ENCODE measurements at places on chromosomes 11 and 22. TPM values are rescaled to one million over a fixed set of nuclear protein-coding genes. Genes with fewer than 3 reads are reported as not detected.
A peak's percentile ranks its signal among the peaks of the same experiment; 100 is the strongest.

DNA sequence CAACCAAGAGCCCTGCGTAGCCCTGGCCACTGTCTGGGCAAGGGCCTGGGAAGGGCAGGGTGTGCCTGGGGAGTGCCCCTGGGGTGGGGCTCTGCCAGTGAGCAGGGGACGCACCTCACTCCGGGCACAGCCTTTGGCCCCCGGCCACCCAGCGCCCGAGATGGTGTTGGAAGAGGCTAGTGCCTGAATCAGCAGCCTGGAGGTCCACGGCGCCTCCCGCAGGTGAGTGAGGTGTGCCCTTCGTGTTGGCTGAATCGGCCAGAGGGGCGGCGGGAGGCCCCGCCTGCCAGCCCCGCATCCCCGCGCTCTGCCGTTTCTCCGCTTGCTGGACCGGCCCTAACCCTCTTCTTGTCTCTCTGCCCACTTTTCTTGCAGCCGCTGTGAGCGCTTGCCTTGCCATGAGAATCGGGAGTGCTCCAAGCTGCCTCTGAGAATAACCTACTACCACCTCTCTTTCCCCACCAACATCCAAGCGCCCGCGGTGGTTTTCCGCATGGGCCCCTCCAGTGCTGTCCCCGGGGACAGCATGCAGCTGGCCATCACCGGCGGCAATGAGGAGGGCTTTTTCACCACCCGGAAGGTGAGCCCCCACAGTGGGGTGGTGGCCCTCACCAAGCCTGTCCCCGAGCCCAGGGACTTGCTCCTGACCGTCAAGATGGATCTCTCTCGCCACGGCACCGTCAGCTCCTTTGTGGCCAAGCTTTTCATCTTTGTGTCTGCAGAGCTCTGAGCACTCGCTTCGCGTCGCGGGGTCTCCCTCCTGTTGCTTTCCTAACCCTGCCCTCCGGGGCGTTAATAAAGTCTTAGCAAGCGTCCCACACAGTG is 60.1 kb downstream of the FBLN1 start:
- no peak for DNase-seq

DNA sequence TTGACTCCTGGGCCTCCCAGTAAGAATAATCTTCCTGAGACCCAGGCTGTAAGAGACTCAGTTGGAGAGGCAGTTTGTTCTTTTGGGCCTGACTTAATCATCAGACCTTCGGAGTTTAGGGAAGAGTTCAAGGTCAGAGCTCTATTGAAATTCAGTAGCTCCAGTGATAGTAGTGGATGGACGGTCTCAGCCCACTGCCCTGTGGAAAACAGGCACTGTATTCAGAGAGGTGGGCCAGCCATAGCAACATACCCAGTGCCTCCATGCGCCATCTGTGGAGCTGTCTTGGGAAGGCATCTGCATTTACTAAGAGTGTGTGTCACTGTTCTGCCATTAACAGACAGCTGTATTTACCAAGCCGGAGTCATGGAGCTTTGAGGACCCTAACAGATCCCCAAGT is 2.9 kb downstream of the SMARCB1 start:
- no peak for DNase-seq

The FXYD2 gene
- polyA plus RNA-seq = 2.1 TPM

- DNase-seq = peak; percentile 21
These were observed 27.9 kb downstream of the PARVB start for GRCh38 chr22:44051961-44052360.

GRCh38 chr11:125071435-125071834 is 8.3 kb downstream of the SLC37A2 start:
- no peak for DNase-seq

The MOB2 gene
- polyA plus RNA-seq = 40.0 TPM

DNA sequence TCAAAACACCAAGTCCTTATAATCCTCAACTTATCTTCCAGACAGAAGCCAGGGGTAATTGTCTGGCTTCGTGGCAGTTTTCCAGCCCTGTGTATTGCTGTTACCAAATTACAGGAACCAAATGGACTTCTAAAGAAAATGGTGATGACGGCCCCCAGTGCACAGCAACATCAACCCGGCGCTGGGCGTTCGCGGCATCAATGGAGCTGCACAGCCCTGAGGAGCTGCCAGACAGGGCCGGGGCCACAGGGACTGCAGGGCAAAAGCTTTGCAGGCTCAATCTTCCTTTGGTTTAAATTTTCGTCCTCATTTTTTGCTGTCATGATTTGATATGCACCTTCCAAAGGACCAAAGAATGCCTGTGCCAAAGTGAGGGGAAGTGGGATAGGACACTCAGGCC is 292.5 kb downstream of the BRD1 start:
- DNase-seq = no peak

- no peak for DNase-seq
These were observed 8.9 kb downstream of the TMPRSS6 start for GRCh38 chr22:37100589-37101127.

The C11orf42 gene
- not detected for polyA plus RNA-seq

DNA sequence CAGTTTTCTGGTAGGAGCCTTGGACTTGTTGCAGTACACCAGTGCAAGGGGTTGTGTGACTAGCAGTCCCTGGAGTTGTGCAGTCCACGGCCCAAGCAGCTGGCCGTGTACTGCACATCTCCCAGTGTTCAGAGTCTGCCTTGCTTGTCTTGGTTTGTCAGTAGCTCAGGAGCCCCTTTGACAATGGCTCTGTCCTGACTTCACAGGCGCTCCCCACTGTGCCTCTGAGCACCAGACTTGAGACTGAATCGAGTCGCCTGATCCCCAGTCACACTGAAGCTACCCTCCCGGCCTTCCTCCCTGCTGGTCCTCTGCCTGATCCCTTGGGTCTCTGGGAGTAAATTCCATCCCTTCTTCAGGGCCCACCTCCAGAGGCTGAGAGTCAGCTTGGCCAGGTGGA is 19.4 kb downstream of the SYNGR1 start:
- peak; percentile 31 for DNase-seq

DNA sequence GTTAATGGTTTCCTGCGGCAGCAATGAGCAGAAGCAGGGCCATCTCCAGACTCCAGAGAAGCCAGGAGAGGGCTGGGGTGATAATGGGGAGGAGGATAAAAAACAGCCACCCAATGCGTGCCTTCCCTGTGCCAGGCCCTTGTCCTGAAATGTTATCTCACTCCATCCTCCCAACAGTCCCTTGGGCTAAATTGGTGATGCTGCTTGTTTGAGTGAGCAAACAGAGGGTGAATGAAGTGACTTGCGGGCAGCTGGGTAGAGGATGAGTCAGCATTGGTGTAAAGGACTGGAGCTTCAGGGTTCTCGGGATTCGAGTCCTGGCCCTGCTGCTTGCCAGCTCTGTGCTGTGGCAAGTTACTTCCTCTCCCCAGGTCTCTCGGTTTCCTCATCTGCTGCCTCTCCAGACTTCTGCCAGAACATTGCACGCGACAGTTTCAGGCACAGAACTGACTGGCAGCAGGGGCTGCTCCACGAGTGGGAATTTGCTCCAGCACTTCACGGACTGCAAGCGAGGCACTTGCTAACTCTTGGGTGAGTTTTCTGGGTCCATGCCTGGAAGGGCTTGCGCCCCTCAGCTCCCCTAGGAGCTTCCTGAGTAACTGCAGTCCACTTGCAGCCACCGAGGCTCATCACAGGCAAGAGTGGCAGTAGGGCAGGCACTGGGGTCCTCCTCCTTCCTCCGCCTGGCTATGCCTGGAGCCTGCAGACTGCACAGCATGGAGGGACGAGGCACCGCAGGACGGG is at the start of gene P2RY6:
TSS of gene P2RY6 (plus strand) at position 403 of the 744 bp plus-strand sequence. CDS start 24,181 bp downstream, outside the sequence.
- DNase-seq = no peak

- no peak for DNase-seq
These were observed 20.5 kb downstream of the POLD3 start for GRCh38 chr11:74612877-74613276.

- DNase-seq = no peak
These were observed 48.0 kb downstream of the ME3 start for GRCh38 chr11:86624366-86624765.

- peak; percentile 77 for DNase-seq
These were observed 49.5 kb downstream of the LGR4 start for GRCh38 chr11:27423125-27423524.

- DNase-seq = no peak
These were observed 153.4 kb upstream of the CADM1 start for GRCh38 chr11:115657586-115657985.

The OR4D5 gene
- polyA plus RNA-seq = not detected

DNA sequence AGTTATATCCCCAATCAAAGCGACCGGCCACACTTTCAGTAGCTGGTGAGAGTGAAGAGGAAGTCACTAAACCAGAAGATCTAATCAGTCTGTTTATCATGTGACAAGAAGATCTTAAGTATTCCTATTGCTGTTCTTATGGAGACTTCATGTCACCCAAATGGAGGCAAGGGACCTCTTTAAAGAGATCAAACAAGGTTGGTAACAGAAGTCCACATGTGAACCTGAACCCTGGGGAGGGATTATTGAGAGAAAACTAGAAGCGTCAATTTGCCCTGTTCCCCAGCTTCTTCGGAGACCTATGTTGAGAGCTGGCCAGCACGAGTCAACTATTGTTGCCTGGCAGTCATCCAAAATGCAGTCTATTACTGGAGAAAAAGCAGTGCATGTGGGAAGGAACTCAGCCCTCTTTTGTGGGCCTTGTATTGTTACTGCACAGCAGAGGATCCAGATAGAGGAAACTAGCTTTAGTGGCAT is 76.9 kb upstream of the CTSC start:
- peak; percentile 59 for DNase-seq

DNA sequence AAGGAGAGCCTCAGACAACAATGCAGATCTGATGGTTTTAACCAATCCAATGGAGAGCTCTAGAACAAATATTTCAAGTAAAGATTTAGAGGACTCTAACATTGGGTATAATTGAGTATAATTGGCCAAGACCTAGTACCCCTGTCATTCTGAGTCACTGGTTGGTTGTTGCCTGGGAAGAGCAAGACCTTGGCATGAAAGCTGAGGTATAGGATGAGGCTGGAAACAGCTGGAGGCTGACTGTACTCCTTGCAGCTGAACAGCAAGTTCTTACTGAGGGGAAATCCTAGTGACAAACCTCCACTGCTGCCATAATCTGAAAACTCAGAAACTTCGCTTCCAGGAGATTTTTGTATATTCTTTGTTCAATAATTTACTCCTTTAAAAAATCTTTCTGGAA is 54.3 kb upstream of the MUC15 start:
- DNase-seq = no peak

DNA sequence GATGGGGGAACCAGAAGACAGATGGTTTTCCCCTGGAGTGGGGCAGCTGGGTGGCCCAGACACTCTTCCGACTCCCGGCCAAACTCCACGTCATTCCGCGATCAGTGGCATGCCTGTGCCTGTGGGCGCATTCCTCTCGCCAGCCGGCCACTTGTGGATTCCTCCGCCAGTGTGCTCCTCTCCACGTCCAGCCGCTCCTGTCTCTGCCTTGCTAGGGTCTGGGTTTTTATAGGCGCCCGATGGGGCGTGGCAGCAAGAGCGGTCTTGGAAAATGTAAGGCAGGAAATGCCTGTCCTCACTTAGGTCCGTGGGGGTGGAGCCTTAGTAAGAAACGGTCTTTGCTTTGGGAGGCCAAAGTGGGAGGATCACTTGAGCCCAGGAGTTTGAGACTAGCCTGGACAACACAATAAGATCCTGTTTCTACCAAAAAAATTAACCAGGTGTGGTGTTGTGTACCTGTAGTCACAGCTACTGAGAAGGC is 81.6 kb upstream of the SEPTIN5 start:
- no peak for DNase-seq

DNA sequence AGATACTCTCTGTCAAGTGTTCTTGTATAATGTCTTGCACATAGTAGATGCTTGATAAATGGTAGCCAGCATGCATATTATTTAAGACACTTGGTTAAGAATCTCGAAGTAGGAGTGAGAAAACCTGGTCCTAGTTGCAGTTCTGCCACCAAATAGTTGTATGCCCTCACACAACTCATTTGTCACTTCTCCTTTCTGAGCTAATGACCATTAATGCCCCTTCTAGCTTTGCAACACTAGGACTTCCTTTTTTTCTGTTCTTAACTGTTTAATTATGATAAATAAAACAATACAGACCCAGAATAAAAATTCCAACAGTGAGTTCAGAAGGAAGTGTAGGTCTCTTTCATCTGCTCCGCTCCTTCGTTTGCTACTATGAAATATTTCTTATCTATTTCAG is 453.6 kb downstream of the TMEM135 start:
- no peak for DNase-seq

The MMP12 gene
- polyA plus RNA-seq = not detected

- DNase-seq = no peak
These were observed 193.6 kb upstream of the DDI1 start for GRCh38 chr11:103842795-103843194.

DNA sequence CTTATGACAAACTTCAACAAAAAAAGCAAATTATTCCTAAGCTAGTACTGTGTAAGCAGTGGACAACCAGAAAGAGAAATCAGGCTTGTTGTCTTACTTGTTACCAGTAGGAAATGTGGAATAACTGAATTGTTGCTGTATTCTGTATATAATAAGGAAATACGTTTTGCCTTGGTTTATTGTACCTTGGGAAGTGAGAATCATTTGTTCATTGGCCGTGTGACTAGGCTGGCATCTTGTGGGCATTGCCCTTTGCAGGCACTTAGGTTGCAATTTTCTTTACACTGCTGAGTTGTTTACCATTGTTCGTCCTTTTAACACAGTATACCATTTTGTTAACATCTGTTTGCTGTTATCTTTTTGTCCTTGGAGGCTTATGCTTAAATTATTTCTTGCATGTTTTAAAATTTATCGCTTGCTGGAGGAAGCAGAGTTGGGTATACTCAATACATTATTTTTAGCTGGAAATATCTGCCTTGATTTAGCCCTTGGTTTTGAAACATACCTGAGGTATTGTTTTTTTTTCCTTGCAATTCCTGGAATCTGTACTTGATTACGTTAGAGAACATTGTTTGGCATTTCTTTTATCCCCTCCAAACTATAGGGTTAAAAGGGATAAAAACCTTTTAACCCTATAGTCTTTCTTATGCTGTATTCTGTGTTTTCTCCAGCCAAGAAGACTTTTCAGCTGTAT is 109.3 kb downstream of the DDX10 start:
- DNase-seq = no peak

Measured in right cardiac atrium (tissue), 5 donors.